Activated naive CD4-positive, alpha-beta T cell treated with Interleukin-2 at 50 U/mL for 16 hours (primary cell): ENCODE measurements at places on chromosomes 5 and 9.

GRCh38 chr9:133238272-133238850 lies 29.3 kb upstream of the OBP2B start:
- DNase-seq = peak; percentile 32

GRCh38 chr5:136174021-136174659 lies 18.8 kb downstream of the SMIM32 start:
- DNase-seq = no peak

DNA sequence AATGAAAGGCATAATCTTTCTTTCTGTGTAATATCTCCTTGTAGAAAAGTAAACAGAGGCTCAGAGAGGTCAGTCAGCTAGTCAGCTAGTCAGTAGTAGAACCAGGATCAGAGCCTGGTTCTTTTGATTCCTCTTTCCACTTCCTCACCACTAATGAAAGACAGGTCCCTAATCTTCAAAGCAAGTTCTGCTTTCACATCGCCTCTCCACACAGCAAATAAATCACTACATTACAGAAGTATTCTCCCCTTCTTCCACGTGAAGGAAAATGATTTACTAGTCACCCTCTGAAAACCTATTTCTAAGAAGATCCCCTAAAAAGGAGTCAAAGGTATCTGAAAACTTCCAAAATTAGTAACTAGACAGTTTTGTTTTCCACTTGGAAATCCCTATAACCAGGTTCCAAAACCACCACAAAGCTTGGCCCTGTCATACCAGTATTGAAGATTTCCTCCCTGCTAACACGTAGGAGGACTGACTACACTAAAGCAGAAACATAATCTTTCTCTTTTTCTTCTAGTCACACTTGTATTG lies 140.5 kb upstream of the TARS1 start:
- no peak for DNase-seq

GRCh38 chr9:15738011-15738410 lies 185.2 kb downstream of the CCDC171 start:
- no peak for DNase-seq

DNA sequence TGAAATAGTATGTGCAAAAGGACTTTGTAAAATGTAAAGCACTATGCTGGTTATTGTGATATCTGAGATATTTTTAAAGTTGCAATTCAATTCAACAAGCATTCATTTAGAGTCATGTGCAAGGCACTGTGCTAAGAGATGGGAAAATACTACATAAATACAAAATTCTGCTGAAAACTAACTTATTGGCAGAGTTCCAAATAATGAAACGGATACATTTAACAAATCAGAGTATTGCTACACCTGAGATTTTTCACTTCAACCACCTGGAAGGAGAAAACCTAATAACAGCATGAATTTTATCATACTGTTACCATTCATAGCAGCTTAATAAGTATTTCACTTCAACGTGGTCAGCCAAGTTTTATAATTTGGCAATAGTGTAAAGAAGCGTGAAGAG lies 6.1 kb upstream of the CTNNAL1 start:
- no peak for DNase-seq

DNA sequence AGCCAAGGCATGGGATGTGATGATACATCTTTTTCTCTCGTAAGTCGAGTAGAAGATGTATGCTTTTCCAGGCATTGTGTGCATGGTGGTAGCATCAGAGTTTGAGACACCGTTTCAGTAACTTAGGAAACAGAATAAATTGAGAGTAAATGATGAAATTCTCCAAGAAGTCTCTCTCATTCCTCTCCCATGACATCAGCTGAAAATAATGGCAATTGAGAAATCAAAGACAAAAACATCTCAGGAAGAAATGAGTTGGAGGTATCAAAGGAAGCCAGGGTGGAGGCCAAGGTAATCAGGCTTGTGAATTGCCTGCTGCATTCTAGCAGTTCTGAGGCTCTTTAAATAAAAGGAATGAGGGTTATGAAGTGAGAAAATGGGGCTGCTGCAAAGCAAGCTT lies 53.9 kb downstream of the SGCD start:
- no peak for DNase-seq

DNA sequence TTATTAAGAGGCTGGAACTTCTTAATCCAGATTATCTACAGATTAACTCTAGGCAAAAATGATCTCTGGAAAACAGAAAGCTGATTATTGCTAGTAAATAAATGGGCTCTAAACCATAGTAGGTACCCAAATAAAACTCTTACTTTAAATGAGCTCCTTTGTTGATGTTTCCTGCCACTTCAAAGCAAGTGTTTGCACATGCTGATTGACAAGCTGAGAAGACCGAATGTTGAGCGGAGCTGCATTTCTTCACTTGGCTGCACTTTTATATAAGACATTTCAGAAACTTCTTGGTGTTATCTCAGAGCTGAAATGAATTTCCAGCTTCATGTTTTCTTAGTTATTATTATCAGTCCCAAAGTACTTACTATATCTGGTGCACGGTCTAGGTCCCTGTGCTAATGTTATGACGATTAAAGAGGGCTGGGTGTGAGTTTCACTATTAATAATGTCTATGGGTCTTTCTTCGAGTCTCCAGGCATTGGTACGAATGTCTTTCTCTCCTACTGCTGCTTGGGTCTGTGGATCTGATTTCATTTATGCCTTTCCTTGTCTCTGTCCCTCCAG lies 58.6 kb upstream of the CTXN3 start:
- no peak for DNase-seq

DNA sequence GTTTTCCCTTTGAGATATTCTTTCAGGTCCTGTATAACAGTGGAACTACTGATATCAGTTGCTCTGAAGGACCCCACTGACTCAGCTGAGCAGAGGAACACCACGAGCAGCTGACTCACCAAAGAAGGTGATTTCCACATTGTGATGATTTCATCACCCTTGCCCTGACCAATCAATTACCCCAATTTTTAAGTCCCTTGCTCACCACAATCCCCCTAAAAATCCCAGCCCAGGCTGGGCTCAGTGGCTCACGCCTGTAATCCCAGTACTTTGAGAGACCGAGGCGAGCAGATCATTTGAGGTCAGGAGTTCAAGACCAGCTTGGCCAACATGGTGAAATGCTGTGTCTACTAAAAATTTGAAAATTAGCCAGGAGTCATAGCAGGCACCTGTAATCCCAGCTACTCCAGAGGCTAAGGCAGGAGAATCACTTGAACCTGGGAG lies 125.3 kb upstream of the ABCA1 start:
- DNase-seq = peak; percentile 55

DNA sequence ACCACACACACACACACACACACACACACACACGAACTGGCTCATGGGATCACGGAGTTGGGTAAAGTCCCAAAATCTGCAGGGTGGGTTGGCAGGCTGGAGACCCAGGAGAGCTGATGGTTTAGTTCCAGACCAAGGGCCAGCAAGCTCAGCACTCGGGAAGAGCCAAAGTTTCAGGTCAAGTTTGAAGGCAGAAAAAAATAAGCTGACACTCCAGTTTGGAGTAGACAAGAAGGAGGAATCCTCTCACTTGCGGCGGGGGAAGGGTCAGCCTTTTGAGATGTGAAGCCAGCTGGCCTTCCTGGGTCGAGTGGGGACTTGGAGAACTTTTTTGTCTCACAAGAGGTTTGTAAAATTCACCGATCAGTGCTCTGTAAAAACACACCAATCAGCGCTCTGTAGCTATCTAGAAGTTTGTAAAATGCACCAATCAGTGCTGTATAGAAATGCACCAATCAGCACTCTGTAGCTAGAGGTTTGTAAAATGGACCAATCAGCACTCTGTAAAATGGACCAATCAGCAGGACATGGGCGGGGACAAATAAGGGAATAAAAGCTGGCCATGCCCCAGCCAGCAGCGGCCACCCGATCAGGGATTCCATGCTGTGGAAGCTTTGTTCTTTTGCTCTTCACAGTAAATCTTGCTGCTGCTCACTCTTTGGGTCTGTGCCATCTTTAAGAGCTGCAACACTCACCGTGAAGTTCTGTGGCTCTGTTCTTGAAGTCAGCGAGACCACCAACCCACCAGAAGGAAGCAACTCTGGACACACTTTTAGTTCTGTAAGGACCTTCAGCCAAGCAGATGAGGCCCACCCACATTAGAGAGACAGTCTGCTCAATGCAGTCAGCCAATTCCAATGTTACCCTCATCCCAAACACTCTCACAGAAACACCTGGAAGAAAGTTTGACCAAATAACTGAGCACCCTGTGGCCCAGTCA lies 37.8 kb upstream of the UNC5A start:
- no peak for DNase-seq

DNA sequence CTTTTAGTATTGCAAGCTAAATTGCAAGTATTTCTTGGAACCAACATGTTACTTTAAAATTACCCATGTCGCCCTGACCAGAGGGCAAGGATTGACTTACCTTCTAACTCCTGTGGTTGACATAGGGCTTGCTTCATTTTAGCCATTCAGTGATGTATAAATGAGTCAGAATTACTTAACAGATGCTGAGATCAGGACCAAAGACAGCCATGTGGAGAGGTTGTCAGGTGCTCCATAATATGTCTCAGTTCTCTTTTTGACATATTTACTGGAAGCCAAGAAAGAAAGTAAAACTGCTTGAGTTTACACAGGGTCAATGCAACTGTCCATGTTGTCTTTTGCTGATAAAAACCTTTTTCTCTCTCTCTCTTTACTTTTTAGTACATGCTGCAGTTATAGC lies 33.2 kb downstream of the F2RL2 start:
- DNase-seq = no peak

DNA sequence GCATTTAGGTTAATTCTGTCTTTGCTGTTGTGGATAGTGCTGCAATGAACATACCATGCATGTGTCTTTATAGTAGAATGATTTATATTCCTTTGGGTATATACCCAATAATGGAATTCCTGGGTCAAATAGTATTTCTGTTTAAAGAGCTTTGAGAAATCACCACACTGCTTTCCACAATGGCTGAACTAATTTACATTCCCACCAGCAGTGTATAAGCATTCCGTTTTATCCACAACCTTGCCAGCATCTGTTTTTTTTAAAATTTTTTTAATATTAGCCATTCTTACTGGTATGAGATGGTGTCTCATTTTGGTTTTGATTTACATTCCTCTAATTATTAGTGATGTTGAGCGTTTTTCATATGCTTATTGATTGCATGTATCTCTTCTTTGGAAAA lies 15.5 kb upstream of the TARS1 start:
- DNase-seq = no peak

DNA sequence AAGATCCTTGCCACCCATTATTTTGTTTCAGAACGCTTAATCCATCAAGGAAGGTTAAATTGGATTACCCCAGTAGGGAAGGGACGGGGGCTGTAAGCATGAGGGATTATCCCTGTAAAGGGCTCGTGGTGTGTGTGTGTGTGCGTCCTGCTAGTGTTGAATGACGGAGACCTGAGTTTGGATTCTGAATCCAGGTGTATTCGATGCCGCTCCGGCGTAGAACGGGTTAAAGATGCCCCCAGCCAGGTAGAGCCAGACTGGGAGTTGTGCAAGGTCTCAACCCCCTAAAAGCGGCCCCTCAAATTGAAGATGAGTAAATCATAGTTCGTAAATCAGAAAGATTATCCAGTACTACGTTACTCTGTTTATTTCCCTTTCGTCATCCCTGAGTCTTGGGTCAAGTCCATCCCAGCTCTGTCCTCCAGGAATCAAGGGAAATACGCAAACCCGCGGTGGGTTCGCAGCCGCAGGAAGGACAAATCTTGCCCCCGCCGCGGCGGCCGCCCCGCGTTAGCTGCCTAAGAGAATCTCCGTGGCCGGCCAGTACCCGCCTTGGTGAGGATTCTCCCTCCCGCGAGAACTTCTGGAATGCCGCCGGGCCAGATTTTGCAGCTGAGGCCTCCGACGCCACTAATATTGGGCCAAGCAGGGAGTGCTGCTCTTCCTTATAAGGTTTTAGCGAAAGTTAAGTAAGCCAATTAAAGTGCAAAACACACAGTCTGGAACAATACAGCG lies 586 bp upstream of the MTAP start:
- DNase-seq = no peak

GRCh38 chr9:70571258-70571657 lies 156.8 kb upstream of the KLF9 start:
- DNase-seq = no peak

- DNase-seq = no peak
These were observed 136.1 kb upstream of the DMAC1 start for GRCh38 chr9:7935681-7936080.

GRCh38 chr5:146042628-146043279 lies 62.6 kb downstream of the PLAC8L1 start:
- no peak for DNase-seq
